Naive B cell (primary cell): ENCODE measurements at places on chromosomes 4 and X. TPM values are rescaled to one million over a fixed set of nuclear protein-coding genes. Genes with fewer than 3 reads are reported as not detected.

DNA sequence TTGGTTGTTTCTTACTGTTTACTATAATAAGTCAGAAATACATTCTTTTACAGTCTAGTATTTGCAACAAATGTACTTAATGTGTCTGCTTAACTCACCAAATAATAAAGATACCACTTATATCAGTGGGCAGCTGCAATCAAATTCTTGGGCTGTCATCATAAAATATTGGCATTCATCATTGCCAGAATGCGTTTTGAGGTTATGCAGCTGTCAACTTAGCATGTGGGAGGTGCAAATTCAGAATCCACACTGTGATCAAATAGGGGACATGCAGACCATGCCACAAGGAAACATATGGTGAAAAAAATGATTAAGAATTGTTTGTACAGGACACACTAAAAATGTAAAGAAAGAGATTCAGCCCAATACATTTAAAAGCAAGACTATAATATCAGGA lies 86.5 kb downstream of the HCCS start:
- no peak for DNase-seq
- H3K4me1 ChIP-seq: no peaks in the 10 kb centered on the region
- no peak overlapping the region for H3K27ac ChIP-seq
- H3K4me3 ChIP-seq: no peak overlapping the region
- no peaks in the 10 kb centered on the region for H3K36me3 ChIP-seq

GRCh38 chr4:67036791-67037190 lies 508.5 kb downstream of the CENPC start:
- no peak for DNase-seq
- no peaks in the 10 kb centered on the region for H3K36me3 ChIP-seq
- no peaks in the 10 kb centered on the region for H3K27me3 ChIP-seq
- H3K4me1 ChIP-seq: no peaks in the 10 kb centered on the region

- DNase-seq: no peak
- H3K27ac ChIP-seq: no peak overlapping the region
- peaks cover 21% of the 10 kb centered on the region for H3K4me1 ChIP-seq
- peaks cover 73% of the 10 kb centered on the region for H3K27me3 ChIP-seq
- H3K4me3 ChIP-seq: peak overlapping the region; percentile 84
Measured at GRCh38 chr4:168832763-168833575, 177.1 kb downstream of the CBR4 start.

DNA sequence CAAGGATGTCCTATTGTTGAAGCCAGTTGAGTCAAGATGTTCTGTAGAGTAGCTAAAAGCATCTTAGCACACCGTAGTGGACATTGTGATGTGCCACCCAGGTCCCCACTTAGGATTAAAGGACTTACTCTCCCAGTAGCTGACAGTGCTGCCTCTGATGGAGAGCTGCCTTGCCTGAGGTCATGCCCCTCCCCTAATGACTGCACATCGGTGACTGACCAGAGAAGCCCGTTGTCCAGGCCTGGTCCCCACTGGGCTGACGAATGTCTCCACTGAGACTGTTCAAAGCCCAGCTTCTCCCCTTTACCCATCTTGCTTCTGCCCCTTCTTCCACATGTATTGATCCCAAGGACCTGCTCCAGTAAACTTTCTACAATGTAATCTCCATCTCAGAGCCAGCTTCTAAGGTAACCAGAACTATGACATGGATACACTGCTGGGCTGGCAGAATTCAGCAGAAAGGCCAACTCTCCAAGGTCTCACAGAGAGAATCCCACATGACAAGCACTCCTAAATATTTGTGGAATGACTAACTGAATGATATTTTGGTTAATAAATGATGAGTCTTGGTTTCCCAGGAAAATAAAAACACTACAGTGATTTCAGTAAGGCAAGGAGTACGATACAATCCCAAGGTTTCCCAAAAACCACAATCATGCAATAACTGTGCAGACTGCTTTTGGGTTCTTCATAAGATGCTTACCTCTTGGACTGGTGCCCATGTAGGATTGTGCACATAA lies 82.4 kb upstream of the TMEM150C start:
- H3K4me3 ChIP-seq: no peak overlapping the region
- H3K27ac ChIP-seq: no peak overlapping the region
- H3K36me3 ChIP-seq: no peaks in the 10 kb centered on the region
- H3K27me3 ChIP-seq: peaks cover 5% of the 10 kb centered on the region
- no peak for DNase-seq

USP17L12 gene
- polyA plus RNA-seq: not detected
